ENCODE measurements at places on chromosomes 12 and 14.

DNA sequence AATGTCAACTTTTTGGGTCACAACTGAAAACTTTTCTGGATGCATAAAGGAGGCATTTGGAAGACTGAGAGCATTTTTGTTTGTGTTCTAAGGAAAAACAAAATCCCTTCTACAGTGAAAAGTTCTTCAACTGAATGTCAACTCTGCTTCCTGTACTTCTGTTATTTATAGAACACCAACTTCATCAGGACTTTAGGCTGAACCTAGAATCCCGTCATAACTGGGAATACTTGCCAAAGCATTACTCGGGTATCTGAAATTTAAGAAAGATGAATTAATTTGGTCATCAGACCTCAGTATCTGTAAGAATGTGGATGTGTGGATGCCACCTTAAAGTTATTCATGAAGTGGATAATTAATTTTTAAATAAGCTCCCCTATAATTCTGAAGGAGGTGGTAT, 73.2 kb downstream of the FERMT2 start:
- no peaks in the 10 kb centered on the region for H3K4me1 ChIP-seq
- no peaks in the 10 kb centered on the region for H3K36me3 ChIP-seq
- peaks cover 2% of the 10 kb centered on the region for H3K27me3 ChIP-seq
- H3K4me3 ChIP-seq = no peak overlapping the region
- H3K27ac ChIP-seq = no peak overlapping the region

DNA sequence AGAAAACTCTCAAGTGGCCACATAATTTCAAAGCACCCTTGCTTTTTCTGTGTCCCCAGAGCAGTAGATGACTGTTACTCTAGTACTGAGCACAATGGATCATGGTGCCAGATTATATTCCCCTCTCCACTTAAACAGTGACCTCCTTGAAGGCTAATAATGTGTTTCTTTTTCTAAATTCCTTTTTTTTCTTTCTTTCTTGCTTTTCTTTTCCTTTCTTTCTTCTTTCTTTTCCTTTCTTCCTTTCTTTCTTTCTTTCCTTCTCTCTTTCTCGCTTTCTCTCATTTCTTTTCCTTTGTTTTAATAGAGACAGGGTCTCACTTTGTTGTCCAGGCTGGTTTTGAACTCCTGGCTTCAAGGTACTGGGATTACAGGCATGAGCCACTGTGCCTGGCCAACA, 26.2 kb upstream of the TSPAN11 start:
- H3K4me1 ChIP-seq = no peaks in the 10 kb centered on the region
- peaks cover 4% of the 10 kb centered on the region for H3K27me3 ChIP-seq

GRCh38 chr12:81670759-81671158, 88.4 kb downstream of the PPFIA2 start:
- H3K4me3 ChIP-seq = no peak overlapping the region
- no peak for DNase-seq
- H3K27me3 ChIP-seq = no peaks in the 10 kb centered on the region
- H3K4me1 ChIP-seq = no peaks in the 10 kb centered on the region
- no peaks in the 10 kb centered on the region for H3K36me3 ChIP-seq
- no peak overlapping the region for H3K27ac ChIP-seq

GRCh38 chr14:82447586-82447985, 913.9 kb upstream of the SEL1L start:
- no peak overlapping the region for H3K27ac ChIP-seq
- H3K4me3 ChIP-seq = no peak overlapping the region
- H3K27me3 ChIP-seq = no peaks in the 10 kb centered on the region
- no peaks in the 10 kb centered on the region for H3K4me1 ChIP-seq
- no peak for DNase-seq

DNA sequence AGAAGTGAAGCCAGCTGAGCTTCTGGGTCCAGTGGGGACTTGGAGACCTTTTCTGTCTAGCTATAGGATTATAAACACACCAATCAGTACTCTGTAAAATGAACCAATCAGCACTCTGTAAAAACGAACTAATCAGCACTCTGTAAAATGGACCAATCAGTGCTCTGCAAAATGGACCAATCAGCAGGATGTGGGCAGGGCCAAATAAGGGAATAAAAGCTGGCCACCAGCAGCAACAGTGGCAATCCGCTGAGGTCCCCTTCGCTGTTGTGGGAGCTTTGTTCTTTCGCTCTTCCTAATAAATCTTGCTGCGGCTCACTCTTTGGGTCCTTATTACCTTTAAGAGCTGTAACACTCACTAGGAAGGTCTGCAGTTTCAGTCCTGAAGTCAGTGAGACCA, 72.3 kb downstream of the NTS start:
- H3K4me3 ChIP-seq = no peak overlapping the region
- no peak overlapping the region for H3K27ac ChIP-seq
- no peak for DNase-seq
- no peaks in the 10 kb centered on the region for H3K36me3 ChIP-seq
- no peaks in the 10 kb centered on the region for H3K27me3 ChIP-seq

DNA sequence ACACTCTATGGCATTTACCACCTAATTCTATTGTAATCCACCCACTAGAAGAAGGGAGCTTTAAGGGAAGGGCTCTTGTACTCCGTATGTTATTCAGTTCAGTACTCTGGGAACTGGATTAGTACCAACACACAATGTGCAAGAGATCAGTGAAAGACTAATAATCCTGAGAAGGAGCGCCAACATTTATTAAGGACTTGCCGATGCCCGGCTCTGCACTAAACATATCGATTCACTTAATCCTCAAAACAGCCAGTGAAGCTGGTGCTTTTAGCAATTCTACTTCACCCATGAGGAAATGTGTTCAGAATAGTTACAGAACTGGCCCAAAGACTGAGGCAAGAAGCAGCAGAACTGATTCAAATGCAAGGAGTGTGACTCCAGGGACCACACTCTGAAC, 80.9 kb downstream of the RPS6KA5 start:
- peaks cover 2% of the 10 kb centered on the region for H3K4me1 ChIP-seq
- no peak overlapping the region for H3K27ac ChIP-seq
- peaks cover 45% of the 10 kb centered on the region for H3K36me3 ChIP-seq
- no peak for DNase-seq
- no peak overlapping the region for H3K4me3 ChIP-seq

DNA sequence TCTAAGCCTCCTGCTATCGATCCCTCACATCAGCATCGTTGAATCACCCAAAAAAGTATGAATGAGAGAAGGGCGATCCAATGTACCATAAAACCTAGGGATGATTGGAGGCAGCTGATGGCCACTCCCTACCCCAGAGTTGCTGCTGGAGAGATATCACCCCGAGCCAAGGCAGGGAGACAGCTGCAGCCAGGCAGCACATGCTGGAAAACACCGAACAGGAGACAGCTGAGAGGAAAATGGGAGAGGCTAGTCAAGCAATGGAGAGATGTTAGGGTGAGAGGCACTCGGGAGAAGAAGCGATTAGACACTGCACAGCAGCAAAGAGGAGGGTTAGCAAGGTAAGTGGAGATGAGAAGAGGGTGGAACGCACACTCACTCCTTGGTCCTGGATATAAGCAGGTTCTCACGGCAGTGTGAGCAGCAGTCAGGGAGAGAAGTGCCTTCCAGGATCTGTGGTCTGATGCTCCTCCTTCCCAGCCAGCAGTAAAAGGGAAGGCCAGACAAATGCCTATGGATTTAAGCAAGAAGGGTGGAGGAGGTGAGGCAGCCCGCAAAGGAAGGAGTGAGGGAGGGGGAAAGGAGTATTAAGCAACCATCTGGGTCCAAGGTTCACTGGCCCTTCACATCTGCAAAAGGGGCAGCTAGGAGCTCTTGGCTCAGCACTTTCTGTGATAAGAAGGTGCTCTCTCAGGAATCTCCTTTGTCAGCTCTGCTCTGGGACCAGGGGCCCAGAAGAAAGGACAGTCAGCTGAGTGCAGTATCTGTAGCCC, at the start of gene SLC7A7:
Gene SLC7A7 (minus strand): TSS at position 495 of the 773 bp plus-strand sequence. CDS start 2,037 bp downstream, outside the sequence.
- no peaks in the 10 kb centered on the region for H3K36me3 ChIP-seq
- H3K27me3 ChIP-seq = peaks cover 15% of the 10 kb centered on the region
- DNase-seq = no peak
- no peak within 1 kb of the TSS for H3K27ac ChIP-seq
- H3K4me1 ChIP-seq = peaks cover 17% of the 10 kb centered on the region
- H3K4me3 ChIP-seq = no peak within 1 kb of the TSS

DNA sequence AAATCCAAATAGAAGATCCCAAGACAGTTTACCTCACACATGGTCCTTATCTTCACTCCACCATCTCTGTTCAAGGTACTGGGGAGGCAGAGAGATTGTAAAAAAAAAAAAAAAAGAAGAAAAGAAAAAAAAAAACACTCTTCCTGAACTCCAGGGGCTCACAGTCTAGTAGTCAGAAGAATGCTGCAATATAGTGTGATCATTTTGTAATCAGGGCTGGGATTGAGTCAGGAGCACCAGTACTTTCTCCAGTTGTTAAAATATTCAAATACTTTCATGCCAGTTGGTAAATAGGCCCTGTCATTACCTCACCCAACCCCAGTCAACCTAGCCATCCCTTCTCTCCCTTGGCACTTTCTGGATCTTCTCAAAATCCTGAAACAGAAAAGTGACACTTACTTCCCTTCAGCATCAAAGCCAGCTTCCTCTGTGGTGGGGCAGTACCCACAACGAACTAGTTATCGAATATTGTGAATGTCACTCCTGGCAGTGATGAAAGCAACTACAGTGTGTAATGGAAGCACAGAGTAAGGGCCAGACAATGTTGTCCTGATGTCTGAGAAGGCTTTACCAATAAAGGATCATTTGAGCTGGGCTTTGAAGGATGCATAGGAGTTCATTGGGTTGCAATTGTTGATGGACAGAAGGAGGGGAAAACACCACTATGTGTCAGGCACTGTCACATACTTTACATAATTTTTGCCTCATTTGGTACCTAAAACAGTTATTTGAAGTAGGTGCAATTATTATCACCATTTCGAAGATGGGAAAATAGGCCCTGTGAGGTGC, 44.3 kb upstream of the HSPB8 start:
- H3K36me3 ChIP-seq = no peaks in the 10 kb centered on the region
- no peak for DNase-seq
- no peak overlapping the region for H3K4me3 ChIP-seq
- no peaks in the 10 kb centered on the region for H3K4me1 ChIP-seq

GRCh38 chr14:49896966-49897365, 4.1 kb downstream of the ARF6 start:
- H3K27ac ChIP-seq = peak overlapping the region; percentile 99
- no peak for DNase-seq
- peak overlapping the region; percentile 94 for H3K4me3 ChIP-seq
- H3K36me3 ChIP-seq = peaks cover 51% of the 10 kb centered on the region
- H3K27me3 ChIP-seq = no peaks in the 10 kb centered on the region
- H3K4me1 ChIP-seq = peaks cover 25% of the 10 kb centered on the region

DNA sequence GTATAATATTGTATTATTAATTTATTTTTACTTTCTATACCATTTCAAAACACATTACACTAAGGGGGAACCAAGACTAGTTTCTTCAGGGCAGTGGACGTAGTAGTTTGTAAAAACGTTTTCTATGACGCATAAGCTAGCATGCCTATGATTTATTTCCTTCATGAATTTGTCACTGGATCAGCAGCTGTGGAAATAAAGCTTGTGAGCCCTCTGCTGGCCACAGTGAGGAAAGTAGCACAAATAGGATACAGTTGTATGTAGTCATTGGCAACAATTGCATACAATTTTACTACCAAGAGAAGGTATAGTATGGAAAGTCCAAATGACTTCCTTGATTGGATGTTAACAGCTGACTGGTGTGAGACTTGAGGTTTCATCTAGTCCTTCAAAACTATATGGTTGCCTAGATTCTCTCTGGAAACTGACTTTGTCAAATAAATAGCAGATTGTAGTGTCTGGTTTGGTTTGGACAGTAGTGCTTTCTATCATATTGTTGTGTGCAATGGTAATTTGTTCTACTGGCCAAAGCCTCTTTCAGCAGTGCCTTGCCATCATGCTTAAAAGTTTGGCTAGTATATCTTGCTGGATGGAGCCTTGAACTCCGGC, 24.3 kb upstream of the PLEKHD1 start:
- H3K4me1 ChIP-seq = no peaks in the 10 kb centered on the region
- no peak overlapping the region for H3K27ac ChIP-seq
- DNase-seq = peak; percentile 77
- no peak overlapping the region for H3K4me3 ChIP-seq

DNA sequence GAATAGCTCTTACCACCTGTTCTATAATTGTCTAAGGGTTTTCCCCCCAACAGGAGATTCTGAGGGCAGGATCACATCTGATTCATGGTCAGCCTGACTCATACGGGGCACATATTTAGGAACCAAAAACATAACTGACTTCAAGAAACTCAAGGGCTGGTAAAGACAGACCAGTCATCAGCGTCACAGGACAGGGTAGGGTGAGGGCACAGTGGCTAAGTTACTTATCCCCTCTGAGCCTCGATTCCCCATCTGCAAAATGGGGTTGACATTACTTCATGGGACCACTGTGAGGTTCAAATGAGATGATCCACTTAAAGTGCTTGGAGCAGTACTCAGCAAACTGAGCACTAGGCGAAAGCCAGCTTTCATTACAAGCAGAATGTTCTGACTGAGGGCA, 606 bp downstream of the CINP start:
- no peak overlapping the region for H3K4me3 ChIP-seq
- peaks cover 15% of the 10 kb centered on the region for H3K36me3 ChIP-seq
- DNase-seq = peak; percentile 63

DNA sequence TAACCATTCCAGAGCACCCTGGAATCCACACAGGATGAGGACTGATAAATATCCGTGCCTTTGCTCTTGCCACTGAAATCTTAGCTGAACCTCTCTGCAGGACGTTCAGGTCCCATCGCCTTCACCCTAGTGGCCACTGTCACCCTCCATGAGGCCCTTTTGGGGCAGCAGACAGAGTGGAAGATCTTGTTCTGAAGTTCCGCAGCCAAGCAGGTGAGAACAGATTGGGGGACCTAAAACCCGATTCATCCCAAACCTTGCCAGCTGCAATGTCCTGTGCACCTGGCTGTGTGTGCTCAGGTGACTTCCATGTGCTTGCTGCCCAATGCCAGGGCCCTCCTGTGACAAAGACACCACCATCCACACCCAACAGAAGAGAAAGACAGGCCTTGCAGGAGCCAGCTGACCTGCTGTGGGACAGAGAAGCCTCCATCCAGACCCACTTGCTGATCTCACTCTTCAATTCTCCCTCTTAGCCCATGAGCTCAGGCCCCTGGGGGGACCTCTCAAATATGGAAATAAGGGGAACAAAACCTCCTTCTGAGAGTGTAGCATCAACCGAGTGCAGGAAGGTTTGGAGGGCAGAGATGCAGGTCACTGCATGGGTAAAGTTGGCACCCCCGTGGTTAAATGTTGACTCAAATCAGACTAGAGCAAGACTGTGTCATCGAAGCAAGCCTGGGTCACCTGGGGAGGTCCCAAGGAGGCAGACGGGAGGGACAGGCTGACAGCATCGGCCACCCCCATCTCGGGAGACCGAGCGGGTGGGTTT, 308.7 kb upstream of the DIO3 start:
- no peak overlapping the region for H3K27ac ChIP-seq
- H3K4me1 ChIP-seq = peaks cover 17% of the 10 kb centered on the region
- no peaks in the 10 kb centered on the region for H3K27me3 ChIP-seq
- H3K4me3 ChIP-seq = no peak overlapping the region
- no peak for DNase-seq
- H3K36me3 ChIP-seq = no peaks in the 10 kb centered on the region

All from activated CD8-positive, alpha-beta memory T cell treated with anti-CD3 and anti-CD28 coated beads, Interleukin-2, amount 10 ng/mL, durations not matched to agents 7 days and 5 days (primary cell).